Transverse colon (tissue), 4 donors: ENCODE measurements at places on chromosomes 3 and 15.

- no peak for DNase-seq
Observed at GRCh38 chr3:64612916-64613526, 74.8 kb downstream of the ADAMTS9 start.

DNA sequence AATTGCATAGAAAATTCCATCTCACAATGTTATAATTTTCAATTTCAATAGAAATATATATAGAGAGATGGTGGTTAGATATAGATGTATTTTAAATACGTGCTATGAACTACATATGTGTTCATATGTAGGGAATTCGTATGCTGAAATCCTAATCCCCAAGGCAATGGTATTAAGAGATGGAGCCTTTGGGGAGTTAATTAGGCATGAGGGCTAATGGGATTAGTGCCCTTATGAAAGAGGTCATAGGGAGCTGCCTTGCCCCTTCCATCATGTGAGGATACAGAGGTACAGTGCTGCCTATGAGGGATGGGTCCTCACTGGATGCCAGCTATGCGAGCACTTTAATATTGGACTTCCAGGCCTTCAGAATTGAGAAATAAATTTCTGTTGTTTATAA, 79.6 kb upstream of the CCDC54 start:
- no peak for DNase-seq

DNA sequence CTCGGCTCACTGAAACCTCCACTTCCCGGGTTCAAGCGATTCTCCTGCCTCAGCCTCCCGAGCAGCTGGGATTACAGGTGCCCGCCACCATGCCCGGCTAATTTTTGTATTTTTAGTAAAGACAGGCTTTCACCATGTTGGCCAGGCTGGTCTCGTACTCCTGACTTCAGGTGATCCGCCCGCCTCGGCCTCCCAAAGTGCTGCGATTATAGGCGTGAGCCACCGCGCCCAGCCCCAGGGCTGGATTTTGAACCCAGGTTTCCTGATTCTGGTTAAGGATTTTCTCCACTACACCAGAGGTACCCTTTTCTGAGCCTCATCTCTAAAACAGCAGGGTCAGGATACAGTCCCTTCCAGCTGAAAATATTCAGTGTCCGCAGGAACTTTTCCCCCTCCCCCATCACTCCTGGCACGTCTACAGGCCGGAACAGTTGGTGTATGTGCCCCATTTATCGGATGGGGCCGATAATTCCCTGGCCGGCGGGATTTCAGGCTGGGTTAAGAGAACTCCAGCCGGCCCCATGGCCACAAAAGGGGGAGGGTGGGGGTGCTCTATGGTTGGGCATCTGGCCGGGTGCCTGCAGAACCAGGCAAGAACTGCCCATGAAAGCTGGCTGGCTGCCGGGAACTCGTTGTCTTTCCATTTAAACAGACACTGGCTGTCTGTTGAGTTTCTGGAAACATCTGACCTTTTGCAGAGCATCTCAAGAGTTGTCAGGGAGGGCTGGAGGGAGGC, 26.8 kb upstream of the SEMA4B start:
- DNase-seq: peak; percentile 80

DNA sequence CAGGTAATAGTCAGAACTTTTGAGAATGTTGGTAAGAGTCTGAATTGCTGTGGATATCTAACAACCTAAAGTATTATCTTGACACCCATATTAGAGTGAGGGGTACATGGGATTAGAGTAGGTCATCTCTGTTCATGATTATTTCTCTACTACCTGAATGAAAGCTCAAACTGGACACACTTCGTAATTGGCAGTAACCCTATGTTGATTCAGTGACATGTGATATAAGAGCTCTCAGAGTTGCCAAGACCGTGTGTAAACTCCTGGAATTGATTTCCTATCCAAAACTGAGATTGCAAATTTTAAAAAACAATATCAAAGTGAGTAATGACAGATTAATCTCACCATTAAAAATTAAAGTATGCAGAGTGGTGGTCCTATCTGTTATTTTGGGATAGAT, 214.8 kb upstream of the ARHGEF26 start:
- DNase-seq: no peak

GRCh38 chr3:56800832-56801661, 702 bp downstream of the ARHGEF3 start:
- DNase-seq: no peak

DNA sequence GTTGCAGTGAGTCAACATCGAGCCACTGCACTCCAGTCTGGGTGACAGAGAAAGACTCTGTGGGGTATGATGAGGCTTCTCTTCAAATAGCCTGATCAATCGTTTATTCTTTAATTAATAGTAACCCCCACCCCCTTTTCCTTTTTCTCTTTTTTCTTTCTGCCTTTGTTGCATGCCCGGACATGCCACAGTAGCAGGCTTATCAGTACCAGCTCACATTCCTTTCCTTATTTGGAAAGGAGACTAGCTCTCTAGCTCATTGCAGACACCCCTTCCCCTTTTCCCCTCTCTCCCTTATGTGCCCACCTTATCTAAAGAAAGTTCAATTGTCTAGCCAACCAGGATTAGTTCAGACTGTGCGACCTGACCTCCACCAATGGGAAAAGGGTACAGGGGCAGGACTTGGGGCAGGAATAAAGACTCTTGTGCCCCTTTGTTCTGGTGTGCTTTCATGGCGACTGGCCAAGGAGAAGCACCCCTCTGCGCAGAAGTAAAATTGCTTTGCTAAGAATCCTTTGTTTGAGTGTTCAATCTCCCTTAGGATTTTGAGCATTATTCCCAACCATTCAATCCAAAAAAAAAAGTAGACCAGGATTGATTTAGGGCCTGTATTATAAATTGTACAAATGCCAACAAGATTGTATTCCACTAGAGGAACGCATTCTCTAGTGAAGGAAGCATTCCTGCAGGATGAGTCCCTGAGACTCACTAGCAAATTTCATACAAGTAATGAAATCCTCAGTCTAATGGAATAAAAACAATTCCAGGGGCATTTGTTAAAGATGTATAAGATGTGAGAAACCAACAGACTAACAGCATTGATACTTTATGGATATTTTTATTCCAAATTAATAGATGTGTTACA, 95.8 kb upstream of the SNRPN start:
- no peak for DNase-seq

DNA sequence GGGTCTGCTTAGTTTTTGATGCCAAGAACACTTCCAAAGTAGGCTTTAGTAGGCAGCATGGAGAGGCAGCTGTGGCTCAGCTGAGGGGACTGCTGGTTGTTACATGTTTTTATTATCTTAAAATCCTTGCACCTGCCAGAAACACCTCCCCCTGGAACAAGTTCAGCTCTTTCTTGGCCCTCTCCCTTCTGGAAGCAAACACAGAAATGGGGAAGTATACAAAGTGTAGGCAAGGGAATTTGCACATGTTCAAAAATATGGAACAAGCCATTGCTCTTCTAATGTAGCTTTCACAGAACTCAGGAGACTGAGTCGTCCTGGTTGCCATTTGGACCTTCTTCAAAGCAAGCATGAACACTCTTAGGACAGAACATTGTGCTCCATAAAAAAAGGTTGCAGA, 169.1 kb upstream of the SEMA6D start:
- DNase-seq: no peak

GRCh38 chr3:52190294-52191074, 7.5 kb upstream of the ALAS1 start:
- DNase-seq: no peak

DNA sequence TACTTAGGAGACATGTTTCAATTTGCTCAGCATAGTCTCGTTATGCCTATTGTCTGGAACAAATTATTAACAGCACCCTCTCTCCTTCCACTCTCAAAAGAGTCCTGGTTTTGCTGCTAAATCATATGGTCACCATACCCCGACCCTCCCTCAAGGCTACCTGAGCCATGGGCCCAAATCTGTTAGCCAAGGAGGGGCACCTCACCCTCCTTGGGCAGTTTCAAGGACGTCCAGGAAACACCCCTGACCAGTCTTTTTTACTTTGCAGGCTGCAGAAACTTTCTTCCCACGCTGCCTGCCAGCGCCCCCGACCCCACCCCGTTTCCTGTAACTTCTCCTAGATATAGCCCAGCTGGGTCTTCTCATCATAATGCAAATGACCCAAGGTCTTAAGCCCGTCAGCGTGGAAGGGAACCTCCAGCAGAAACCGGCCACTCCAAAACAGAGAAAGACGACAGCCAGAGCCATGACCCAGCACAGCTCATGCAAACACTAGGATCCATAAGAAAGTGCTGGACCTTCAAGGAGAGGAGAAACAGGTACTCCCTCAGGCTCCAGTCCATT, 62.3 kb downstream of the ADCY5 start:
- DNase-seq: no peak

DNA sequence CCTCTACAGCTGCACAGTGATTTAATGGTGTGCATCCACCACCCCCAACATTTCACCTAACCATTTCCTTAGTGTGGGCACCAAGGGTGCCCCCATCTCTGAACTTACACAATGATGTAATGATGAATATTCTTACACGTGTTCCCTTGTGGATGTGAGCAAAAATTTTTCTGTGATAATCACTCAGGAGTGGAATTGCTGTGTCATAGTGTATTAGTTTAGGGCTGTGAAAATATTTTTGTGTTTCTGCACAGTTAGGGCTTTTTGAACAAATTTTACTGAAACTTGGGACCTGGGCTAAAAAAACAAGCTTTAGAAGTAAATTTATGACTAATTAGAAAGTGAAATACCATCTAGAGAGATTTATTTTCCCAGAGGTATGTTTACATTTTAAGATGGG, 134.5 kb upstream of the CCNL1 start:
- DNase-seq: no peak

GRCh38 chr3:129627350-129628168, 21.1 kb upstream of the PLXND1 start:
- peak; percentile 75 for DNase-seq
